ENCODE measurements at places on chromosomes 3 and 15.

DNA sequence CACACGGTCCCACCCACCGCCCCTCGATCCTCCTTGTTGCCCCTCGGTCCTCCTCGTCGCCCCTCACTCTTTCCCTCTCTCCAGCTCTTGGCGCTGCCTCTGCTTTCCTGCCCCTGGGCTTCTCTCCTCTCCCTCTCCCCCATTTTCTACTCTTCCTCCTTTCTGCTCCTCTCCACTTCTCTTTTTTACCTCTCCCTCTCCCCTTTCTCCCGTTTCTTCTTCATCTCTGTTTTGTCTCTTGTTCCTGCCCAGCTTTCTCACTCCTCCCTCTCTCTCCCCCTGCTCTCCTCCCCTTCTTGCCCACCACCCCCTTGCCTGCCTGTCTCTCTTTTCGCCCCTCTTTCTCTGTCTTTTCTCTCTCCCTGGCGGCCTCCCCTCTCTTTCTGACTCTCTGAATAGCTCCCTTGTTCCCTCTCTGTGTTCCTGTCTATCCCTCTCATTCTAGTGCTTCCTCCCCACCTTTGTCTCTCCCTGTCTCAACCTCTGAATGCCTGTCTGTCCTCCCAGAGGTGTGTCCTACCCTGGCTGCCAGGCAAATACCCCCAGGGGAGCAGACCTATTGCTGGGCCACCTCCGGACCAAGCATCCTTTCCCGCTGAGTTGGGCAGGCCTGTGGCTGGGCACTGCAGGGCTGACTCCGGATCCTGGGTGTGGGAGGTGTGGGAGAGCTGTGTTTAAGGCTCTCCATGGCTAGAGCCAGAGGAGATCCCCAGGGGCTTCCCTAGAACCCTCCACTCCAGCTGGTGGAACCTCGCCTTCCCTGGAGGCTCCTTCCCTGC lies 41.0 kb downstream of the EPHB3 start:
- DNase-seq, result no peak

DNA sequence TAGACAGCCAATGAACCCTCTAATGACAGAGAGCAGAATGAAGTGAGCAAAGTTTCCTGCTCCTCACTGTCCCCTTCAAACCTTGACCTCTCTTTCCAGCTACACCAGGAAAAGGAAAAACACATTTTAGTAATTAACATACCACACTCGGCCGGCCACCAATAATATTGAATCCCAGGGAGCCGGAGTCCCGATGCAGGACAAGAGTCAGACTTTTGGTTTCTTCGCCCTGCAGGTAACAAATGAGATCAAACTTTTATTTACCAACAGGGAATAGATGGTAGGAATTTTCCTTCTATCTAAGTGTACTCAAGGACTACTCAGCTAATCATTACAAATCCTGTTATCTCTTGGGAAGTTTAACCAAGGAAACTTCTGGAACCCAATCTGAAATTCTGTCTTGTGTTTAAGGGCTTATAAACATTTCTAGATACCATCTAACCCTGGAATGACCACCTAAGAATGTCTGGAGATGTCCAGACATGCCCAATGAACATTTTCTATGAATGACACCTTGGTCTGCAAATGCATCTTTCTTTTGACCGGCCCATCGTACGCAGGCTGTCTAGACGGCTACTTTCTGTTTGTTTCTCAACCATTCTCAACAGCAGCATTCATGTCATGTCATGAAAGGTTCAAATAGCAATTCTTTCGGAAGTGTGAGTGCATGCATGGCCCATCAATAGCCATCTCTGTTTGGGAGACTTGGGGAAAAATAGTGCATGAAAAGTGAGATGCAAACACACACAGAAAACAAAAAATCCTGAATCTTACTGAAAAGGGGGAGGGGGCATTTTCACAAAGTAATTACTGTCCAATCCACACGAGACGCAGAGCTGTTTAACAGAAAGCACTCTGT lies 16.1 kb downstream of the PDZRN3 start:
- DNase-seq, result no peak

DNA sequence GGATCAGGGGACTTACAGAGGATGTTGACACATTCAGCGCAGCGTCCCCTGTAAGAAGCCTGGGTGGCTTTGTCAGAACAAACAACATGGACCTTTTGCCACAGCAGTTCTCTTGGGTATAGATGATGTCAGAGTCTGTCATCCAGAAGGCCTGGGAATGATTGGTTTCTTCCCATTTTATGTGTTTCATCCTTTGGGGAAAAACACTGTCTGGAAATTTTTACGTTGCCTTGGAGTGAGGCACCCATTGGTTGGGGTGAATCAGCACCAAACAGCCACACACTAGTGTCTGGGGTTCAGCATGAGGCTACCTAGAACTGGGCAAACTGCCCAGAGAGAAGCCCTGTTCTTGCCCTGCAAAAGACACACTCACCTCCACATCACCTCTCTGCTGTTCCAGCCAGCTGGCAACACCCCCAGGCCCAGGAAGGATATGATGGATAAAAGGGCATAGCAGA lies 123.0 kb downstream of the FAM43A start:
- no peak for DNase-seq

DNA sequence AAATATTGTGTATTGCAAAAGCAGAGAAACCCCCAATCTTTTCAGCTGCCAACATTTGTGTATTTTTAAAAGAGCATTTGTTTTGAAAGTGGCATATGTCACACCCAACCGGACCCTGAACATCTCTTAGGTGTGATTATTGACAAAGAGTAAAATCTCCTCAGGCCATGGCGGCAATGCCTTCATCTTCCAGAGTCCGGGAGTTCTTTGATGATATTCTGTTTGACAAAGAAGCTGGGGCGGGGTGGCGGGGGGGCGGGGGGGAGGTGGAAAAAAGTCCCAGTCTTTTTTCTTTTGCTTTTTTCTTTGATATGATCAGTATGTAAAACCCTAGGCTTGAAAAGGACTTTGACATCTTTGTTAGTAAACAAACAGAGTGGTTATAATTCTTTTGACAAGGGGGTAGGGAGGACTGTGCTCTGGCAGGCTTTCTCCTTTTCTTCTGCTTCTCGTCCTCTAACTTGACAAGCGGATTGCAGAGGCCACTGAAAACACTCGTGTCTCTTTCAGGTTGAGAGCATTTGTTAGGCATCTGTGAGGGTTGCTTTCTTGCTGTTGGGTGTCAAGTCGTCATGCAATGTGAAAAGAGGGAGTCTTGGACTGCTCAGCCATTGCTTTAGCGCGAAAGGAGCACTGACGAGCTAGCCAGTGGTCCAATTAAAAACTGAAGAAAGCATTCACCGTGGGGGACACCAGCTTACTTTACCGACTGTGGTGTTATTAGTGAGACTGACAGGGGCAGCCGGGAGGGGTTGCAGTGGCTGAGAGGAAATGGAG lies 243.2 kb downstream of the NSUN3 start:
- DNase-seq, result no peak

DNA sequence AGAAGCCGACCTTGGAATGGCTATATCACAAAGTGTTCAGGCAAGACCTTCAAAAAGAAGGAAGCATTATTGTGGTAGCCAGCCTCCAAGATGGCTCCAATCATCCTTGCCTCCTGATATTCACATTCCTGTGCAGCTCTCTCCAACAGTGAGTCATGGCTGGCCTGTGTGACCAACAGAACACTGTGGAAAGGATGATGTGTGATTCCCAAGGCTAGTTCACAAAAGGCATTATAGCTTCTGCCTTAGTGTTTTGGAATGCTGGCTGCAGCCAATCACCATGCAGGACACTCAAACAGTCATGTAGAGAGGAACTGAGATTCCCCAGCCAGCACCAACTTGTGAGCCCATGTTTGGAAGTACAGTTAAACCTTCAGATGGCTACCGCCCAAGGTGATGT lies 102.6 kb downstream of the EFL1 start:
- no peak for DNase-seq

DNA sequence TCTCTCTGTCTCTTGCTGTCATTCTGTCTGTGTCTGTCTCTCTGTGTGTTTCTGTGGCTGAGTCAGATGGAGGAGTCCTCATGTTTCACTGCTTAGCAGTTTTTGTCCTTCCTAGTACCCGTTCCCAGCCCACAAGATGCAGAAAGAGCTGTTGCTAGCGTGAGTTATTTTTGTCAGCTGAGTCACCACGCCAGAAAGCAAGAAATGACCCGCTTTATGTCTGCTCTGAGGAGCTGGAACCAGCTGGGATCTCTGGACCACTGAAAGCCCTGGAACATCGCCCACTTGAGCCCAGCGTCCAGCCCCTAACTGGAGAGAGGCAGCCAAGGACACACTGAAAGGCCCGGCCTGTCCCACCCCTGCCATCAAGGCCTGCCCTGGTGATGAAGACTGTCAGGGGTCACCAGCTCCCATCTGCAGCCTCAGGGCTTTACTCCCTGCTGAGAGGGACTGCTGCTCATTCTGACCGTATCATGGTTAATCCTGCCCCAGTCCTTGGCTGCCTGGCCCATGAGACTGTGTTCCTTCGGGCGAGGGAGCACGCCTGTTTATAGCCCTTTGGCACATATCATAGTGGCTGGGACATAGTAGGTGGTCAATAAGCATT lies 101.7 kb upstream of the TPM1 start:
- no peak for DNase-seq

GRCh38 chr3:72139316-72139715 lies 354.4 kb upstream of the PROK2 start:
- DNase-seq, result no peak

DNA sequence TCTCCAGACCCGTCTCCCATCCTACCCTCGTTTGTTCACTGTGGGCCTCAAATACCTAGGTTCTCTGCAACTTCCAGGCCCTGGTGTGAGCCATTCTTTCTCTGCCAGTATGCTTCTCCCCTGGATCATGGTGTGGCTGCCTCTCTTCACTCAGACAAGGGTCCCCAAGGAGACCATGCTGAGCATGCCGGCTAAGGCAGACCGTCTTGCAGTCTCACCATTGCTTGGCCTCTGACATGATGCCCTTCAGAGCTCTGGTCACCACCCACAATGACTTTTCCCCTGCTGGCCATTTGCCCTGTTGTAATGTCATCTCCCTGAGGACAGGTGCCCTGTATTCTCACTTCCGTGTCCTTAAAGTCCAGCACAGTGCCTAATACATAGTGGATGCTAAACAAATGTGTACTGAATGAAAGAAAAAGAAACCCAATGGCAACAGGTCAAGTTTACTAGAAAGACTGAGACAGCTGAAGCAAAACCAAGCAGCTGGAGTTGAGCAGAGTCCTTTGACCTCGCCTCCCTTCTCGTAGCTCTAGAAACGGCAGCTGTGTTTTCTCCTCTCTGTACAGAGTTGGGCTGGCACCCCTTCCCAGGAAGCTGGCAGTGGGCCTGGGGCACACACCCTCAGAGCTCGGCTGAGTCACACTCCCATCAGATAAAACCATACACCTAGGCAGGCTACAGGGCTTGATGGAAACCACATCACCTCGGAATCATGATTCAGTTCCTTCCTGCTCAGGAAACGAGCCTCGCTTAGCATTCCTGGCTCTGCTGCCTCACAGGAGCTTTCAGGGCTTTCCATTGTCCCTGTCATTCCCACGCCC lies 8.6 kb downstream of the TLR9 start:
- no peak for DNase-seq

DNA sequence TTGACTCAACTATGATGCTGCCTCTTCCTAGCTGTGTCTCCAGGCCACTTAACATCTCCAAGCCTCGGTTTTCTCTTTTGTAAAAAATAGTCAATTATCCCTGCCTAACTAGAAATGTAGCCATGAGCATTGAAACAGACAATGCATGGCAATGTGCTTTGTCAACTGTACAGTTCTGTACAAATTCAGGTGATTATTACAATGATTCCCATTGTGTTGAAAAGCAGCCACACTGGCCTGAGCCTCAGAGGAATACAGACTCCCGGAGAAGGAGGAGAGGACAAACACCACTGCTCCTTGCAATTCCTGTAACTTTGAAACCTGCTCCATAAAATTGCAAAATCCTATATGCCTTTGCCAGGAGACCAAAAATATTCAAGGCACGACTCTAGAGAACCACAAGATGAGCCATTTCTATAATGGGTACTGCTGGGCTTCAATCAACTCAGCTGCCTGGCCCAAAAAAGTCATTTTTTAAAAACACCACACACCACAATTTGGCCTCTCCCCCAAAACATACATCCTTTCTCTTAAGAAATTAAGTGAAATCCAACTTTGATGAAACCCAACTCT lies 28.6 kb downstream of the DAPK2 start:
- DNase-seq, result no peak

DNA sequence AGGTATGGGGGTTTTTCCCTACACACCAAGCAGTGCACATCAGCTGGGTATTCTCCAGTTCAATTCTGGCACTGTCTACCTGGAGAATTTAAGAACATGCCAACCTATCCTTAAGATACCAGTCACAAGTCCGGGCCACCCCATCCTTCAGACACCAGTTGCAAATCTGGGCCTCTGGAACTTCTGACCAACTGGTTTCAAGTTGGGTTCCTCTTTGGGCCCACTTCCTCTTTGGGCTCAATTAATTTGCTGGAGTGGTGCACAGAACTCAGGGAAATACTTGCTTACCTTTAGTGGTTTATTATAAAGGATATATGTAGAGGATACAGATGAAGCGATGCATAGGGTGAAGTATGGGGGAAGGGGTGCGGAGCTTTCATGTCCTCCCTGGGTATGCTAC lies 25.3 kb downstream of the GLCE start:
- no peak for DNase-seq

DNA sequence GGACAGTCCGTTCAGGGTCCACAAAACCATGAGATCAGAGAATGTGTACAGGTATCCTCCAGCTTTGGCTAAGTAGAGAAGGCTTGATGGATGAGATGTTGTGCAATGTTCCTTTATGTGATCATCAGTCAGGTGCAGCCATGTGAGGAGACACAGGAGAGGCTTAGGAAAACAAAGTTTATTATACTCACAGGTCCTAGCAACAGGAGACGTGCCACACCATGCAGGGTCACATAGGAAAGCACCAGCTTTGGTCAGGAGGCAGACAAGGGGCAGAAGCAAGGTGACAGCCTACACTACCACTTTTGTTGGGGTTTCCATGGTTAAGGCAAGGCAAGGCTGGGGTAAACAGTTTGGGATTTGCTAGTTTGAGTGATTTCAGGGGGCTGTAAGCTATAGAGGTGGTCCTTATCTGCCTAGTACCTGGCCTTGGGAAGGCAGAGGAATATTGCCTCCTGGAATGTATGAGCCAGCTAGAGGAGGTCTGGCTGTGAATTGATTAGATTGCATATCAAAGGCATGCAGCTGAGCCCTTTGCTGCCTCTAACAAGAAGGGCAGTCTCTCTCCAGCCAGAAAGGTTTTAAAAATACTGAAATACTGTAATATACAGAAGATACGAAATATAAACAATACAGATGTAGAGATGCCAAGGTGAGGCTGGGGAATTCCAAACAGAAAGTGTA lies 248.6 kb downstream of the RYR3 start:
- DNase-seq, result no peak

DNA sequence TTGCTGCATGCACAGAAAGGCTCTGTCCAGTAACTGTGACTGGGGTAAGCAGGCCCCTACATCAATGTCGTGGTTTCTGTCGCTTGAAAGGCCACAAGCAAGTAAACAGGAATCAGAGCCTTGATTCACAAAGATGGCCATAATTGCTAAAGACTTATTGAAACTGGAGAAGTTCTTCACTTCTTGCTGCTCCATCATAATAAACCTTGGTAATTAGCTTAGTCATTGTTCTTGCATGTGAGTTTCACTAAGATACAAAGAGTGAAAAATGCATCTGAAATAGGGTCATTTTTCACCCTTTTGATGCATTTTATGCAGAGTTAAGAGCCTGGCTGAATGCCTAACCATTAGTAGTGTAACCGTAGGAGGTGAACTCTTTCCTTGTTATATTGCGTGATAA lies 3.2 kb downstream of the SEMA6D start:
- no peak for DNase-seq

Data from NCI-H1930 (cell line).